Suppressor macrophage treated with lipopolysaccharide for 1 hour (primary cell): ENCODE measurements at places on chromosomes 13 and 19.

DNA sequence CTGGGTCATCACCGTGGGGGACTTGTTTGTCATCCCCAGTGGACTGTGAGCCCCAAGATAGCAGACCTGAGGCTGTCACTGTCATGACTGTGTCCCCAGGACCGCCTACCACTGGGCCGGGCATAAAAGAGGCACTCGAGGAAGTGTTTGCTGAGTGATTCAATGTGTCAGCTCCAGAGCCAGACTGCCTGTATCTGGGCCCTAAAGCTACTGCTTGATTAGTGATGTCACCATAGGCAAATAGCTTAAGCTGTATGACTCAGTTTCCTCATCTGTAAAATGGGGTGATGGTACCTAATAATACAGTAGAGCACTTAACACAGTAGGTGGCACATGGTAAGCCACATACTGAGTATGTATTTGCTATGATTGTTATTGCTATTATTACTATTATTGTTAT, 11.2 kb upstream of the CEACAM19 start:
- DNase-seq: peak; percentile 33

GRCh38 chr19:42270346-42271044, 1.4 kb downstream of the CIC start:
- peak; percentile 86 for DNase-seq

- no peak for DNase-seq
Observed at GRCh38 chr13:35724446-35724845, 248.0 kb upstream of the MAB21L1 start.

DNA sequence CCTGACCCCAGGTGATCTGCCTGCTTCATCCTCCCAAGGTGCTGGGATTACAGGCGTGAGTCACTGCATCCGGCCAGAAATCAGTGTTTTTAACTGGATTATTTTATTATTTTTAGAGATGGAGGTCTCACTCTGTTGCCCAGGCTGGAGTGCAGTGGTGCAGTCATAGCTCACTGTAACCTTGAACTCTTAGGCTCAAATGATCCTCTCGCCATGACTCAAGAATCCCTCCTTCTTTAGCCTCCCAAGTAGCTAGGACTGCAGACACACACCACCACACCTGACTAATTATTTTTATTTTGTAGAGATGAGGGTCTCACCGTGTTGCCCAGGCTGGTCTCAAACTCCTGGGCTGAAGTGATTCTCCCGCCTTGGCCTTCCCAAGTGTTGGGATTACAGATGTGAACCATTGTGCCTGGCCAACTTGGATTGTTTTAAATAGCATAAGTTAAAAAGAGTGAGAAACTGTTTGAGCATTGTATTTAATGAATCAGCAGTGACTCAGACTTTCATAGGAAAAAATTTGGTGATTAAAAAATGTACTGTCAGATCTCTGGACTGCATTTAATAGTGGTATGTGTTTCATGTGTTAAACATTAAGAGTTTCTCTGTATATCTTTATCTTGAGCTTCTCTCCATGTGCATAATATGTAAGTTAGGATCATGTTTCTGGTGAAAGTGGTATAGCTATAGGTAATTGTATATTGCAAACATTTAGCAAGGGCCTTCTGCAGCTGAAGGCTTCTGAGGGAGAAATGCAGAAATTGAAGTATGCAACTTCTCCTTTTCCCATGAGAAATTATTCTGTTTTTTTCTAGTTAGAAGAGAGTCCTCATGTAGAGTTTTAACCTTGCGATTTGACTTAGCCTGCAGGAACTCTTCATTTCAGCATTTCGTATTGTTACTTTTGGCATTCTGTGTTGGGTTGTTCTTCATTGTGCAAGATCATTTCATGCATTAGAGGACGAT, 121.2 kb downstream of the PCCA start:
- DNase-seq: peak; percentile 56

DNA sequence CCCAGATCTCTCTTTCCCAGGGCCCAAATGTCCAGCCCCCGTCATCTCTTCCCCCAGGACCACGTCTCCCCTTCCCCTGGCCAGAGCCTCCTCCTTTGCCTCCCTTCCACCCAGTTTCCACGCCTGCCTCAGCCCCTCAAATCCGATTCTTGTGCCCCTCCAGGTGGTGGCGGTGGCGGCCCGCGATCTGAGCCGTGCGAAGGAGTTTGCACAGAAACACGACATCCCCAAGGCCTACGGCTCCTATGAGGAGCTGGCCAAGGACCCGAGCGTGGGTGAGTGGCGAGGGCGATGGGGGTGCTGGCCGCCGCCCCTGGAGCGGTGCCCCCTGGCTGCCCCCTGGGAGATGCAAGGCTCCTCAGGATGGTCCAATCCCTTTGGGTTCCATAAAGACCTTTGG, 1.3 kb downstream of the DHDH start:
- DNase-seq: no peak

DNA sequence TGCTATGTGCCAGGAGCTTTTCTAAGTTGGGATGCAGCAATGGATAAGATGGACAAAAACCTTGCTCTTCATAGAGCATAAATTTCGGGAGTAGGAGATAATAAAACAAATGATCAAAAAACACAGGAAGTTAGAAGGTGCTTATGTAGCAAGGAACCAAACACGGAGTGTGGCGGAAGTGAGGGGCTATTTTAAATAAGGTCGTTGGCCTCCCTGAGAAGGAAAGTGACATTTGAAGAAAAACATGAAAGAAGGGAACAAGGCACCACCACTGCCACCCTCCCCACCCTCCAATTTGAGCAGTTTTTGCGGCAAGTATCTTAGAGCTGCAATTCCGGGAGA, 3.2 kb upstream of the GSX1 start:
- DNase-seq: no peak

GRCh38 chr13:104024416-104025170, 958.4 kb upstream of the SLC10A2 start:
- no peak for DNase-seq

DNA sequence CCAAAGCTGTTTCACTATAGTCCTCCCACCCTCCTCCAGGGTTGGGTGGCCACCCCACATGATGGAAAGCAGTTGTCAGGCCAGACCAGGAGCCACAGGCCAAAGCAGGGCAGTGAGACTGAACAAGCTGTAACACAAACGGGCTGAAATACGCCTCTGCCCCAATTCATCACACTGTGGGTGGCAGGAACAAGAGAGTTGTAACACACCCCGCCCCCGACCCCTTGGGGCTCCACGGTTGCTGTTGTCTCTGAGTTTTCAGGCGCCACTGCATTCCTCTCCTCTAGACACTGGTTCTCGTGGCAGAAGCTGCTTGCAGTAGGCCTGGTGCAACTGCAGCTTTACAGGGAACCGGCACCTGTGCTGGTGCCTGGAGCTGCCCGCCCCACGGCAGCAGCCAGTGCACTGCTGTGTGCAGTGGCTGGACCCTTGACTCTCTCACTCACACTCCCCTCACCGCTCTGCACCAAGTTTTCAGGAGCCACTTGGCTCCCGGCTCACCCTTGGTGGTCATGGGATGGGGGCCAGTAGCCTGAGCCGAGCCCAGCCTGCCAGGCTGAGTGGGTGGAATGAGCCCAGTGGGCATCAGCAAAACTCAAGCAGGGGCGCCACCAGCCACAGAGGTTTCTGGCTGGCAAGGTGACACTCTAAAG, 1314.5 kb upstream of the MIR17HG start:
- no peak for DNase-seq

DNA sequence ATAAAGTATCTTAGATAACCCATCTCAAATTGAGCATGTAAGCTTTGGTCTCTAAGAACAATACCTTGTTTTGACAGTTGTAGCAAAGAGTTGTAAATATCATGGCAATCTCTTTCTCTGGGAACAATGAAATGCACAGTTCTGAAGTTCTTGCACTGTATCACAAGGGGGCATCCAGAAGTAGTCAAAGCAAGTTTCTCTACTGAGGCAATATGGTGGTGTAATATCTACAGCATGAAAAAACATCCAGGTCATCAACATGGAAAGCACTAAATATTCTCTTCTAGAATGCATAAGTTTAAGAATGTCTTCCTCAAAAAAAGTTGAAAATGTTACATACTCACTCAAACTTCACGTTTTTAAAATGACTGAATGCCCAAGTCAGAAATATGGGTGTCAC, 19.6 kb downstream of the MTMR6 start:
- DNase-seq: peak; percentile 30

- DNase-seq: no peak
Observed at GRCh38 chr13:54356849-54357248, 1328.2 kb downstream of the OLFM4 start.

DNA sequence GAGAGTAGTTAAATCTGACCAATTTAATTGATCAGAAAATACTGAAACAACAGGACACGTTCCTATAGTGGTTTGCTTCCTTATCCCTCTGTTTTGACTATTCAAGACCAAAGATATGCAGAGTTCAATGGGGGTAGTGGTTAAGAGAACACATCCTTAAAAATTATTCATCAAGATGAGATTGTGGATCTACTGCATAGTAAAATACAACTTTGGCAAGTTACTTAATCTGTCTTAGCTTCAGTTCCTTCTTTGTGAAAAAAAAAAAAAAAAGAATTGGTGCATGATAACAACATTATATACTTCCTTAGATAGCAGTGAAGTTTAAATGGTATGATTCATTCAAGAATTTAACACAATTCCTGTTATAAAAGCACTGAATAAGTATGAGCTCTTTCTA, 552.1 kb downstream of the DCT start:
- no peak for DNase-seq

DNA sequence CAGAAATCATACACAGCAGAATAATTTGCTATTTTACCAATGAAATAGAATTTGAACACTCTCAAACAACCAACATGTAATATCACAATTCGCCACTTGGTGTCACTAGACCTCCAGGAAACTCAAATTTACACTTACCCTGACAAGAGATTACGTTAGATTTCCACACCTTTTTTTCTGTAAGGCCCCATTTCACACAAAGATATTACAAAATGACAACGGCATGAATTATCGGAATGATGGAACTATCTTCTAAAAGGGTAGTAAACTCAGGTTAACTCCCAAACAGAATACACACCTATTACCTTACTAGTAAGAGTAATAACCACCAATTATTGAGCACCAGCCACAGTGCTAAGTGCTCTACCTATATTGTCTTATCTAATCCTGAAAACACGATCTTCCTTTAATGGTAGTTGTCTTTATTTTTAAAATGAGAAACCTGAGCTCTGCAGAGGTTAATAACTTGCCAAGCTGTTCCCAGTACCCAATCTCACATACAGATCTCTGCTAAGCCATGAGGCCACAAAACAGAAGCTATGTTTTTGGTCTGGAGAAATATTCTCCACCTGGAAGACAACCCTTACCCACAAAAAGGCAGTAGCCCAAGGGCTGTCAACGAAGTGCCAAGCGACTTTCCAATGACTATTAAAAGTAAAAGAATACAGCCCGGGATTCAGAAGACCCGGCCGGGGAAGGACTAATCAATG, 152.4 kb downstream of the DCLK1 start:
- peak; percentile 72 for DNase-seq

GRCh38 chr13:50080911-50081678, 65.9 kb downstream of the KCNRG start:
- peak; percentile 56 for DNase-seq

- DNase-seq: no peak
Observed at GRCh38 chr19:50750010-50750409, 20.3 kb upstream of the GPR32 start.

DNA sequence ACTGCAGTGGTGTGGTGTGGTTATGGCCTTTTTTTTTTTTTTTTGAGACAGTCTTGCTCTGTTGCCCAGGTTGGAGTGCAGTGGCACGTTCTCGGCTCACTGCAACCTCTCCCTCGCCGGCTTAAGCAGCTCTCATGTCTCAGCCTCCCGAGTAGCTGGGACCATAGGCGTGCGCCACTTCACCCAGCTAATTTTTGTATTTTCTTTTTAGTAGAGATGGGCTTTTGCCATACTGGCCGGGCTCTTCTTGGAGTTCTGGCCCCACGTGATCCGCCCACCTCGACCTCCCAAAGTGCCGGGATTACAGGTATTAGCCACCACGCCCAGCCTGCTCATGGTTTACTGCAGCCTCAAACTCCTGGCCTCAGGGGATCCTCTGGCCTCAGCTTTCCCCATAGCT, 7.0 kb downstream of the PDCD2L start:
- no peak for DNase-seq

- DNase-seq: peak; percentile 33
Observed at GRCh38 chr13:97386801-97387484, 47.0 kb upstream of the RAP2A start.

- DNase-seq: no peak
Observed at GRCh38 chr13:45899406-45899805, 47.9 kb upstream of the SIAH3 start.

- DNase-seq: peak; percentile 95
Observed at GRCh38 chr19:4815426-4816201, 15.9 kb downstream of the TICAM1 start.

GRCh38 chr13:99425485-99426341, 75.6 kb upstream of the TM9SF2 start:
- peak; percentile 51 for DNase-seq

- DNase-seq: peak; percentile 91
Observed at GRCh38 chr13:31045286-31046081, 113.0 kb downstream of the TEX26 start.

DNA sequence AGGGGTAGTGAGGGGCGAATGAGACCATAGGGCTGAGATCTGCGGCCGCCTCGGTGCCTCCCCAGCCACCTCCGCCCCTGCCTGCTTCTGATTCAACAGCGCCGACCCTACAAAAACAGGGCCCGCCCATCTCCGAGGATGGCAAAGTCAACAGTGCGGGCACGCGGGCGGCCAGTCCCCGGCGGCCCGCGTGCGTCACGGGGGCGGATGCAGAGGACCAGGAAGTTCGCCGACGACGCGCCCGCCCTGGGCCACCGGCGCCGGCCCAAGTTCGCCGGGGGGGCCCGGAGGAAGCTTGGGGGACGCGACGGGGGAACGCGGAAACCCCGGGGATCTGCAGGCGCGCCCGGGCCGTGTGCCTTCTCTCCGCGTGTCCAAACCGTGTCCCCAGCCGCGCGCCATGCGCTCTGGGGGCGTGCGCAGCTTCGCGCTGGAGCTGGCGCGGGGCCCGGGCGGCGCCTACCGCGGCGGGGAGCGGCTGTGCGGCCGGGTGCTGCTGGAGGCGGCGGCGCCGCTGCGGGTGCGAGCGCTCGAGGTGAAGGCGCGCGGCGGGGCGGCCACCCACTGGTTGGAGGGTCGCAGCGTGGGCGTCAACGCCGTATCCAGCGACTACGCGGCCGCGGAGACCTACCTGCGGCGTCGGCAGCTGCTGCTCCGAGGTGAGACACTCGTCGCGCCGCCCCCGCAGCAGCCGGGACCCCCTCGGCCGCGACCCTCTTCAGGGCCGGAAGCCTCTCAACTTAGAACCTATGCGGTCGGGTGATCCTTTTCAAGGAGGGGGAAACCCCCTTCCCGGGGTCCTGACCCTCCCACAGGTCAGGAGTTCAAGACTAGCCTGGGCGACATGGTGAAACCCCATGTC, 6.8 kb upstream of the ARRDC2 start:
- peak; percentile 97 for DNase-seq

- no peak for DNase-seq
Observed at GRCh38 chr13:92317066-92317465, 909.5 kb upstream of the GPC6 start.

GRCh38 chr19:3375221-3376090, 9.1 kb downstream of the NFIC start:
- DNase-seq: no peak
